Stimulated activated CD4-positive, alpha-beta T cell treated with anti-CD3 and anti-CD28 coated beads, Interleukin-1b, Interleukin-23, amount 100 ng/mL, for 1 hour (primary cell): ENCODE measurements at places on chromosomes 11 and 22.

DNA sequence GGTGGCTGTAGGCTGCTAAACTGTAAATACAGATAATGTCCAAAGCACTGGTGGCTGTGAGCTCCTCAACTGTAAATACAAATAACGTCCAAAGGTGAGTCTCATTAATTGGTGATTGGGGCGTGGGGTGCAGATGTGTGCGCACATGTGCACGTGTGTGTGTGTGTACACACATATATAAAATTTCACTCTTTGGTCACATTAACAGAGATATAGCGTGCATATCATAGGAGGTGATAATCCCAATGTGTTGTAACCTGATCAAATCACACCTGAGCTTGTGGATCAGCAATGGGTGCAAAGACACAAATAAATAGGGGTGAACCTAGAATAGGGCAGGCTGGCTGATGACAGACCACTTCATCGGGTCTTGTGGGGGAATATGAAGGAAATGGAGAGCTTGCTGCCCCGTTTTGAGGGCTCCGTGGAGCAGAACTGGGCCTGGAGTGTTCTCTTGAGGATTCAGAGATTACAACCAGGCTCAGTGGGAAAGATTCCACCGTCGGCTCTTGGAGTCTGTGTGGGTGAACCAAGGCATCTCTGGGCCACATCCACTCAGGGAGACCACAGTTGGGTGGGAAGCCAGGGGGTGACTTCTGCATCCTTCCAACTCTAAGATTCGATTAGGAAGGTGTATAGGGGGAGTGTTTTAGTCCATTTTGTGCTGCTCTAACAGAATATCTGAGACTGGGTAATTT, 24.9 kb upstream of the OSBPL5 start:
- DNase-seq: no peak

GRCh38 chr11:69788956-69789355, 13.8 kb upstream of the FGF4 start:
- DNase-seq: no peak

GRCh38 chr22:50445880-50446707, 28.7 kb downstream of the SBF1 start:
- no peak for DNase-seq

DNA sequence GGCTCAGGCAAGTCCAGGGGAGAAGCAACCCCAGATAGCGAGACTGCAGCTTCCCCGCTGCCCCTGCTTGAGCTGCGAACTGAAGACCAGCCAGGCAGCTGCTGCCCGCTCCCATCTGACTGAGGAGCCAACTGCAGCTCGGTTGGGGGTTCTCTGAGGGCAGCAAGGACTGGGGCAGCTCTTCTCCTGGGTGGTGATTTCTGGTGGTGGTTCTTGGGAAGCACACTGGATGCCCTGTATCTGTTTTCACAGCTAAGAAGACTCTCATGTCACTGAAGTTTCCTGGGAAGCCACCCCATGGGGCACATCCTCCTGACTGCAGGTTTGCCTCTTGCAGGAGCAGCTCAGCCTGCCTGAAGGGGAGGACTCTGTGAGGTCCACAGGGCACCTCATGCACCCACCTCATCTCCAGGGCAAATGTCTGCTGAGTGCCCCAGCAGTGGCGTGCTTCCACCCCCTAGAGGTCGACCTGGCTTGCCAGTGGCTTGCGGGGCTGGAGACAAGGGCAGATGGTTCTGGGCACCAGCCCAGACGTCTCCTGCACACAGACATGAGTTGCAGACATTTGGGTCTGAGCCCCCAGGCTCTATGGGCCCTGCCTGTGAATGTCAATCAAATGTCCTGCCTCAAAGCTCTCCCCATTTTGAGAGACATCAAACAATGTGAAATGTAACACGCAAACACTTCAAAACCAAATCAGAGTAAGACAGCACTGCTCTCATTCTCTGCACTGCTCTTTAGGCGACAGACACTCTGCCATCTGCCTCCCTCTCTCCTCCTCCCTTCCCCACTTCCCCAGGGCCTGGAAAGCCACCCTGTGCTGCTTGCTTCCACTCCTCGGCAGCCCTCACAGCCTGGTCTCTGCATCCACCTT, 800.9 kb downstream of the BRD1 start:
- DNase-seq: no peak

DNA sequence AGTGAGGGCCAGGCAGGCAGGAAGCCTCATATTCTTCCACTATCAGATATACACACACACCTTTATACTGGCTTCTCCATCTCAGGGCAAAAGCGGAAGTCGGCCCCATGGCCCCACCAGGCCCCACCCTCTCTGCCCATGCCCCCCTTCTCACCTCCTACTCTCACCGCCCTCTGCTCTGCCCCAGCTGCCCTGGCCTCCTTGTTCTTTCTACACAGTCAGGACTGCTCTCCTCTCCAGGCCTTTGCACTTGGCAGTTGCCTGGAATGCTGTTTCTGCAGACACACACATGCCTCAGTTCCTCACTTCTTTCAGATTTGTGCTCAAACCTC, 25.3 kb downstream of the OTOG start:
- no peak for DNase-seq

DNA sequence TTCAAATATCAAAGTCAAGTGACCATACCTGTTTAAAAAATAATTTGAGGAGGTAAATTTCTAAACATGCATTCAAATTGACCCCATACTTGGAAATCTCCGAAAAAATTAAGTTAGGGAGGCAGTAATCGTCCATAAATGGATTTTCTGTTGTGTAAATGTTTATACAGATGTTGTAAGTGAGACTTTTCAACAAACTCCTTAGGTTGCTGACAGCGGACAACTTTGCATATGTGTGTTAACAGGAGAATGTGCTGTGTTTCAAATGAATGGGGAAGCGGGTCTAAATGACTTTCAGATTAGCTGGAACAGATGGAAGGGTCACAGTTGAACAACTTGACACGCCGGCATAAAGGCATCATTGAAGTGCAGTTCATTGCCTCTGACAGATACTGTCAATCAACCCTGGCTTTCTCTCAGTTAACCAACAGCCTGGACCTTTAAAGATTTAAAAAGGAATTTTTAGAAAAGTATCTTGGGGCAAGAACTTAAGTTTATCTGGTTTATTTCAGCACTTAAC, 98.2 kb upstream of the DBX1 start:
- no peak for DNase-seq

GRCh38 chr11:28384418-28384817, 276.2 kb downstream of the METTL15 start:
- DNase-seq: no peak

GRCh38 chr11:34266090-34266912, 91.5 kb downstream of the ABTB2 start:
- no peak for DNase-seq

DNA sequence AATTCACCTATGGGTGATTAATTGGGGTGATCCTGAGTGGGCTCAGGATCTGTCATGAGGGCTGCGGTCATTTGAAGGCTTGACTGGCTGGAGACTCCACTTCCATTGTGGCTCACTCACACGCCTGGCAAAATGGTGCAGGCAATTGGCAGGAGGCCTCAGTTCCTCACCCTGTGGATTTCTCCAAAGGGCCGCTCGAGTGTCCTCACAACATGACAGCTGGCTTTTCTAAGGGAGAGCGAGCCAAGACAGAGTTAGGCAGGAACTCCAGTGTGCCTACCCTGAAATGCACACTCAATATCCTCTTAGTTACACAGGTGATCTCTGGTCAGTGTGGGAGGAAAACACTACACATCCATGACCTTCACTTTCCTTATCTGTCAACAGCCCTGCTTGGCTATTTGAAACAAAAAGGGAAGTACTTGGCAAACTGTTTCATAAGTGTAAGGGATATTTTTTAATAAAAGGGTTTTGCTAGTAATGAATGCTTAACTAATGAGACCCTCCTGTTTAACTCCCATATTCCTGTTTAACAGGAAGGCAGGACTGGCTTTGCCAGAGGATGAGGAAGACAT, 25.7 kb downstream of the OSBP2 start:
- DNase-seq: no peak

GRCh38 chr22:17903564-17904295, 120.6 kb downstream of the MICAL3 start:
- no peak for DNase-seq

DNA sequence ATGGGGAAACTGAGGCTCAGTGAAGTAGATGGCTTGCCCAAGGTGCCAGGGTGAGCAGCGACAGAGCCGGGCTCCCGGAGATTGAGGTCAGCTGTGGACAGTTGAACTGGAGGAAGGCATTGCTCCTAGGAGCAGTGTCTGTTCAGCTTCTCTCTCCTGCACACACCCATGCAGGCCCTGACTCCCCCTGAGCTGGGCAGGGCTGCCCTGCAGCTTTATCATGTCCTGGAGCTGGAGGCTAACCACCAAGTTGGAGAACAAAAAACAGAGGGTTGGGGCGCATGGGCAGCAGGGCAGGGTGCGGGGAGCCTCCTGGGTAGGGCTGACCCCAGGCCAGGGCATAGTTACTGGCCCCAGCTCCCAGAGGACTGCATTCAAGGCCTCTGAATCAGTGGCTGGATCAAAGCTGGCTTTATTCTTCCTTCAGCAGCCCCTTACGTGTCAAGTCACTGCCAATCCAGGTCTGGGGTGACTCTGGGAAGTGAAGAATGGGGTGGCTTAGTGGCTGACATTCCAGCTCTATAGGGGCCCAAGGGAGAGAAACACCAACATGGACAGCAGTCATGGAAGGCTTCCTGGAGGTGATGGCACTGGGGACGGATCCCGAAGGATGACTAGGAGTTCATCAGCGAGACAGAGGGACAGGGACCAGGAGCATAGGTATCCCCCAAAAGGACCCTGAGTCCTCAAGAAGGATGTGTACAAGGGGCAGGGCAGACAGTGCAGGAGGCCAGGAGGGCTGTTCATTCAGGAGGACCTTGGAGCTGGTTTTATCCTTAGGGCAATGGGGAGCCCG, 83.8 kb downstream of the CACNA1I start:
- no peak for DNase-seq

GRCh38 chr11:125093502-125093901, 17.9 kb downstream of the TMEM218 start:
- no peak for DNase-seq

DNA sequence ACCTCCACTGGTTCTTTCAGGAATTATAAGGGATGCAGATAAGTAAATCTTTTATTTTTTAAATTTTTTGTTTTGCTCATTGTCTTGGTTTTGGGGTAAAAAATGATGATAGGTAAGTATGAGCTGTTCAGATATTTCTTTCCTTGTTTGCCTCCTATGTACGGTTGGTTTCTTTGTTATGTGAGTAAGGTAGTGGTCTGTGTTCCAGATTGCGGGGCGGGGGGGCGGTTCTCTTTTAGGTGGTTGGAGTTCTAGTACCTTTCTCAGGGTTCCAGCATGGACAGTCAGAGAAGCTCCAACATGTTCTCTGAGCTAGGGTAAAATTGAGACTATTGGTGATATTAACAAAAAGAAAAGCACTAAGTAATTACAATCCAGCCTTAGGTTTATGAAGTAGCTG, 2.4 kb downstream of the CTNND1 start:
- no peak for DNase-seq

DNA sequence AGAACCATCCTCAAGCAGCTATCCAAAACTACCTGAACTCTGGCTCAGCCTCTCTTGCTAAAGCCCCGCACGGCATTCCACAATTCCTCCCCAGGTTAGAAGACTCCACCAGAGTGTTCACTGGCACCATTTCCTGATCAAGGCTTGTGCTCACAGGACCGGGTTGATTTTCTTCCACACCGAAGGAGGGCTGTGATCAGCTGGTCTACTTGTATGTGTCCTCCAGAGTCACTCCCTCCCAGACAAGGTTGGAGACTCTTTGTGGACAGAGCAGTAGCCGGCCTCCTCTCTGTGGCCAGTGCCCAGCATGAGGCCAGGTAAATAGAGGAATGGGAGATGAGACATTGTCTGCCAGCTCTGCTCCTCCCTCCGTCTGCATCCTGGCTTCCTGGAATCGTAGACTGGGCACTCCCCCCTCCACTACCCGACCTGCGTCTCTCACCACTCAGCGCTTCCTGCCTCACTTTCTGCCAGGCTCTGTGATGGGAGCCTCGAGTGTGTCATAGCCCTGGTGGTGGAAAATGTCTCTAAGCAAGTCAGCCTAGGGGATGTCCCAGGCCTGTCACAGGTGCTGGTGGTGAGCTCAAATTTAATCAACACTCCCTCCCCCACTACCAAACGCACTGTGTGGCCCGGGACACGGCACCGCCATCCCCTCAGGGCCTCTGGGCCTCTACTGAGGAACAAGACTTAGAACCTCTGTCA, 12.5 kb upstream of the TMPRSS6 start:
- peak; percentile 91 for DNase-seq

- DNase-seq: no peak
These were observed 20.6 kb downstream of the PDE2A start for GRCh38 chr11:72653649-72654048.

GRCh38 chr22:29584975-29585374, 4.1 kb upstream of the NIPSNAP1 start:
- no peak for DNase-seq

DNA sequence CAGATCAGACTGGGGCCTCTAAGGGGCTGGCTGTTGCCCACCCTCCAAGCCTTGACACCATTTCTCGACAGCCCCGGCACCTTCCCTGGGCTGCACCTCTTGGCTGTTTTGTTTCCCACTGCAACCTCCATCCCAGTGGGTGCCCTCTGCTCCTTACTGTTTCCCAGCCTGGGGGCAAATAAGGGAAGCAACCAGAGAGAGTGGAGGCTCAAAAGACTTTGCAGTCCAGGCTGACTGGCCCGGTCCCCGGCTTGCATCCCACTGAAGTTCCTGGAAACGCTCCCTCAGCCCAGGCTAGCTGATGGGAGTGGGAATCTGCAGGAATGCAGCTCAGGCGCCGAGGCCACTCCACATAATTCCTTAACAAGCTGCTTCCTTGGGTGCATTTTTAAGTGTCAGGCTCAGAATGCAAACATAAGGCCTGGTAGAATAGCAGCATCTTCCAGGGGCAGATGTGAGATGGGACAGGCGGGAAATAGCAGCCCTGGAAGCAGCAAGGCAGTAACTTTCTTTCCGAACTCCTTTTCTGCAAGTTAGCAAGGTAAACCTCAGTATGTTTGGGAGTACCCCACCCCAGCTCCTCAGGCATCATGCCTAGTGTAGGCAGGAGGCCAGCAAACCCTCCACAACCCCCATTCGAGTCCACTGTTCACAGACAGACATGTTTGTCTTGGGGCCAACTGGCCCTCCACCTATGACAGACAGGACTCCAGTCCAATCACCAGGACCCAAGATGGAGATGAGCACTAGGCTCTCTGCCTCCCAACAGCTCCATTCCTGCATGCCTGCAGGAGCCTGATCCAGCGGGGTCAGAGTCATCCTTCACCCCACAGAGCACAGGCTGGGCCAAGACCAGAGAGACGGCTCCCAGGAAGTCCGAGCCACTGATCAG, 39.3 kb downstream of the RPL27A start:
- DNase-seq: no peak

DNA sequence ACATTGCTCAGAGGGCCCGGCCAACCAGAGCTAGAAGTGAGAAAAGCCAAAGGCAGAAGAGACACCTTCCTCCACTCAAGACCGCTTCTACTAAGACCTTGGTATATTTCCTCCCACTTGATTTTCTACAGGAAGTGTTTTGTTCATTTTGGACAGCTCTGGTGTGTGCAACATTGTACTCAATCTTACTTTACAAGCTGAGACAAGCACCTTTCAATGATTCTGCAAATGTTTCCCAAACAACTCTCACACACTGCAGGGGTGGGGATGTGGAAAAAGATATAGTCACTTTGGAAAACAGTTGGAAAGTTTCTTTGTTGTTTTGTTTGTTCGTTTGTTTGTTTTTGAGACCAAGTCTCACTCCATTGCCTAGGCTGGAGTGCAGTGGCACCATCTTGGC, 15.7 kb downstream of the MYO18B start:
- DNase-seq: no peak

- DNase-seq: no peak
These were observed 311 bp downstream of the BRD1 start for GRCh38 chr22:49827271-49827852.
